ENCODE measurements at places on chromosomes 11 and 22. TPM values are rescaled to one million over a fixed set of nuclear protein-coding genes. Genes with fewer than 3 reads are reported as not detected.

- no peak for DNase-seq
These were observed 30.1 kb upstream of the CELSR1 start for GRCh38 chr22:46567471-46567870.

GRCh38 chr11:132632641-132633124 lies 899.6 kb downstream of the OPCML start:
- DNase-seq, result peak; percentile 90

DNA sequence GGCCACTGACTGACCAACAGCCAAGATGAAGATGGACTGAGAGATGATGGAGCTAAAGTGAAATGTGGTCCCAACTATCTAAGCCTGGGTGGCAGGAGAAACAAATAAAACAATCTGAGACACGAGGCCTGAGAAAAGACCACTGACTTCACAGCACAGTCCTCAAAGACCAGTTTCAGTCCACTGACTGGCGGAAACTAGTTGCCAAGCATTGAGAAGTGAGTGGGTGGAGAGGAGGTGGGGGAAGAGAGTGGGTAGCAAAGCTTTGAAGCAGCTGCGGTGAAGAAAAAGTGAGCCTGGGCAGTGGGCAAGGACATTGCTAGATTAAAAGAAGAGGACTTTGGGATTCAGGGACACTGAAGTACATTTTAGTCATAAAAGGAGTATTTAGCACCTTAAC lies 1.9 kb downstream of the MS4A1 start:
- no peak for DNase-seq

IGLL1 gene
- not detected for total RNA-seq

CEP126 gene
- 0.92 TPM for total RNA-seq

- no peak for DNase-seq
These were observed 22.8 kb upstream of the TEF start for GRCh38 chr22:41358927-41359326.

GRCh38 chr11:58805065-58805464 lies 39.4 kb downstream of the GLYATL2 start:
- no peak for DNase-seq

GRCh38 chr11:72724851-72725723 lies 27.1 kb downstream of the ARAP1 start:
- DNase-seq, result peak; percentile 76

DNA sequence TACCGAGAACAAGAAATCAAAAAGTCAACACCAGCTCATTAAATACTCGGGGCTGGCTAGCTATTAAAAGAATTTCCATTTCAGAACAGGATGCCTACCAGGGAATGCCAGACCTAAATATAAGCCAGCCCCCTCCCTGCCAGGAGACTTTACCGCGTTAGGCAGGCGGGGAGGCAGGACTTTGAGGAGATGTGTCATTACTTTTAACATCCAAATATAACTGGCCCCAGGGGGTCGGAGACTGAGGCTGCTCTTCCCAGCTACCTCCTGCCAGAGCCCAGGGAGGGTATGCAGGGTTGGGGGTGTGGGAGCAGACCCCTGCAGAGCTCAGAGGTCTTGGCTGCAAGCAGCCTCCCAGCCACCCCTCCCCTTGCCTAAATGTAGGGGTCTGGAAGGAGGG lies 183.5 kb downstream of the DSCAML1 start:
- DNase-seq, result no peak

DNA sequence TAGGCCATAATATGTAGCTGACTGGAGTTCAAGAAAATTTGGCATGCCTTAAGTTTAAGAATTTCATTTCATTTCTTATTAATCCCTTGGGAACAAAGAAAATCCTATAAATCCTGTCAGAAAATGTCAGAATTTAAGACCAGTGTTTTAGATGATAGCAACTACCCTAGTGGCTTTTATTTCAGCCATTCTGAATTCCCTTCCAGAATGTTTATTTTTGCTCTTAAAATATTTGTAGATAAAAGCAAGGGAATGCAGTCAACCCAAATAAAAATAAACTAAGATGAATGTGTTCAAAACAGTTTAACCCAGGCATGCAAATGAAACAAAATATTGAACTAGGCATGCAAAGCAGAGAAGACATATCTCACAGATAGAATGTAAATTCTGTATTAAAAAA lies 356.9 kb upstream of the LRRC4C start:
- no peak for DNase-seq

DNA sequence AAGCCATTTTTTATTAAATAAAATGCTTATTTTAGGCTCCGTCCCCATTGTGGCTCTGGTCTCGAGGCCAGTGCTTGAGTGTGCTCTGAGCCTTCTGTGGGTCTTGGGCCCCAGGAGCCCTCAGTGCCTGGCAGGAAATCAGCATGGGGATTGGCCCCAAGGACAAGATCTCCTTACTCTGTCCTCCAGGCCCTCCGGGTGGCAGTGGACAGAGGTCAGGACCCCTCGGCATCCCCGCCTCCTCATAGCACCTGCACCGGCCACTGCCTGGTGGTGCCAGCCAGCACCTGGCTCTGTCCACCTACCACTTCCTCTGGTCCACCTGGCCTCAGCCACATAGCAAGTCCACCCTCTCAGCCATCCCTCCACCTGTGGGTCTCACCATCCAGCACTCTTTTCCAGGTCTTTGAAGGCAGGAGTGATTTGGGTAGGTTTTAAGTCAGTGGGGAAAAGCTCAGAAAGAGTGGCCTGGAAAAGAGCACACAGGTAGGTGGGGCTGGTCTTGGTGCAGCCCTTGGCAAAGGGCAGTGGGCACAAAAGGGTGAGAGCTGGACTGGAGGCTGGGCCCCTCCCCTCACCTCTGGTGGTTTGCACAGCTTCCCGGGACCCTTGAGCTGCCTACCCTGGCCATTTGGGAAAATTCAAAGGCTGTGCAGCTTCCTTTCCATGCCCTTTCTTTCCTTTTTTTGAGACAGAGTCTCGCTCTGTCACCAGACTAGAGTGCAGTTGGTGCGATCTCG lies 3.5 kb downstream of the CLDN5 start:
- no peak for DNase-seq

DNA sequence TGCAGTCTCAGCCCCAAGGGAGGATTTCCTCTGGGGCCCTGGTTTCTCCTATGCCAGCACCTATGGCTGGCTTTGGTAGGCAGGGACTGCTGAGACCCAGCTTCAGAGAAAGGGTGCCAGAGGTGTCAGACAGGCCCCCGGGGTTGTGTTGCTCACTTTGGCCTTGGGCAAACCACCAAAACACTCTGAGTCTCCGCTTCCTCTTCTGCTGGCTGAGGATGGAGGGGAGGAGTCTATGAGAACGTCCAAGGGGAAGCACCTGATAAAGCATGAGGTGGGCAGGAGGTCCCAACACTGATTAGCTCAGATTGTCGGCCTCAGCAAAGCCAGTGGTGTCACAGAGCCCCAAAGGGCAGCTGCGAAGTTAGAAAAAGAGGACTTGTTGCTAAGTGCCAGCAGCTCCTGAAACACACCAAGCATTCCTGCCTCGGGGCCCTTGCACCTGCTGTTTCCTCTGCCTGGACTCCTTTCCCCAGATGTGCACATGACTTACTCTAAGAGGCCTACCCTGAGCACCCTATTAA lies 10.5 kb downstream of the SMTNL1 start:
- DNase-seq, result no peak

DNA sequence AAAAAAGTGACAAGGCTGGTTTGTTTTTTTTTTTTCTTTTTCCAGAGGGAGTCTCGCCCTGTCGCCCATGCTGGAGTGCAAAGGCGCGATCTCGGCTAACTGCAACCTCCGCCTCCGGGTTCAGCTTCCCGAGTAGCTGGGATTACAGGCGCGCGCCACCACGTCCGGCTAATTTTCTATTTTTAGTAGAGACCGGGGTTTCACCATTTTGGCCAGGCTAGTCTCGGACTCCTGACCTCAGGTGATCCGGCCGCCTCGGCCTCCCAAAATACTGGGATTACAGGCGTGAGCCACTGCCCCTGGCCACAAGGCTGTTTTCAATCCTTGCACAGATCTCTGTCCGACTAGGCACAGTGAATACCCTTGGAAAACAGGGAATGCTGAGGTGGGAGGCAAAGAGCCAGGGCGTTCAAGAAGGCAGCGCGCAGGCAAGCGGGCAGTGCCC lies 566 bp downstream of the ATP6V1E1 start:
- DNase-seq, result no peak

DNA sequence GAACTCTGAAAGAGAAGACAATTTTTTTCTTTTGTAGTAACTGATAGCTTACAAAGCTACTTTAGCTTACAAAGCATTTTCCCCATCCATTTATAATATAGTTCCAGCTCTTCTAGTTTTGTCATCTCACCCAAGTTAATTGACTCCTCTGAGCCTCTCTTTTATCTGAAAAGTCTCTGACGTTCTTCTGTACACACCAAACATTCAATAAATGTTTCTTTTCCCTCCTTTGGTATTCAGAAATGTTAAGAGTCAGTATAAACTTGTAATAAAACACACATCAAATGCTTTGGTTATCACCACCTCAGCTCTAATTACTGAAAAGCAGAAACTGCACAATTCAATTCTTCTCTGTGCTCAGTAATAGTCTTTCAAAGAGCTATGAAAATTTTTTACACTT lies 5.9 kb downstream of the CCDC90B start:
- DNase-seq, result no peak

DNA sequence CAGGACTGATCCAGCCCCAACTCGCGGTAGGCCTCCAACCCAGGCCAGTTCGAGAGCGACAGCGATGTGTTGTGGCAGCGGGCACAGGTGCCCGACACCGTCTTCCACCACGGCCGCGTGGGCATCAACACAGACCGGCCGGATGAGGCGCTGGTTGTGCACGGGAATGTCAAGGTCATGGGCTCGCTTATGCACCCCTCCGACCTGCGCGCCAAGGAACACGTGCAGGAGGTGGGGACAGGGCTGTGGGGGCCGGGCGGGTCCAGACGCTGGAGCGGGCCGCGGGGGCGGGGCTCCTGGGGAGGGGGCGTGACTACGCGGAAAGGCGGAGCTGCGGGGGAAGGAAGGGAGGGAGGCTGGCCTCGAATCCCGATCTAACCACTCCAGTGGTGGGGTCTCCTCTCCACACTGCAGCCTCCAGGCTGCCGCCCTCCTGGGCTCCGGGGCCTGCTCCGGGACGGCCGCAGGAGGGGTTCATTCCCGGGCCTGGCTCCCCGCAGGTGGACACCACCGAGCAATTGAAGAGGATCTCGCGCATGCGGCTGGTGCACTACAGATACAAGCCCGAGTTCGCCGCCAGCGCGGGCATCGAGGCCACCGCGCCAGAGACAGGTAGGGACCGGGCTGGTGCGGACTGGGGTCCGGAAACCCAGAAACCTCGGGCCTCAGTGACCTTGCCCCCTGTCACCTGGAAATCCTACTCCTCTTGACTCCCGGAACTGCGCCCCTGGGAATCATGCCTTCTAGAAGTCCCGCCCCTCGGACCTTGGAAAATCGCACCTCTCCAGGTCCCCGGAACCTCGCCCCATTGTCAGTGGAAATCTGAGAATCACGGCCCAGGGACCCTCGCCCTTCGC lies 14.9 kb downstream of the TMEM258 start:
- DNase-seq, result no peak

DNA sequence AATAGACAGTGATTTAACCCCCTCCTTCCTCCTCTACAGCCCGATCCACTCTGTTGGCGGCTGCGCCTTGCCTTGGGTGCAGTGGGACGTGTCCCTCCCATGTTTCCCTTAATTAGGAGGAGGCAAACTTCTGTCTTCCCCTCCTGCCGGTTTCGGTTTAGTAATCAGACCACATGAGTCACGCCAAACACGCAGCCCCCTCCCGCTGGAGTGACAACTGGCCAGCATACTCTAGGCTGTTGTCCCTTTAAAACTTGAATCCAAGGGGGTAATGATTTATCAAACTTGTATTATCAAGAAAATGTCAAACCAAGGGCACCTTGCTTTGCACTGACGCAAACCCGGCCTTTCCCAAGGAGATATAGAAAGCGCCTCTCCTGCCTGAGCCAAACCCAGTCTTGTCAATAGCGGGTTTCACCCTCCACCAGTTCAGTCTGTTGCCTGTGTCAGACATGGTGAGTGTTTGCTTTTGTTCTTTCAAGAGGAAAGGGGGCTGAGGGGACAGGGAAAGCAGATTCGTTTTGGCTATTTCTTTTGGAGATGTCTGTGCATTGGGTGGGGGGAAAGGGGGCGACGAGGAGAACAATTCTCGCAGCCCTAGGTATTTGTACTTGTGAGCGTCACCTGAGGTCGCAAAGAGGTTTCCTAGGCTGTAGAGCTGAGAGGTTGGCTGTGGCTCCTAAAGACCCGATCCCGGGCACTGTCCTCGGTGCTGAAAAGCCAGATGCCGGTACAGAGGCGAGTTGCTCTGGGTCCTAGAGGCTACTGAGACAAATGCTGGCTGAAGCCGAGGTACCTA lies at the start of gene SLC6A5:
Gene SLC6A5 (plus strand): TSS at position 388 of the 799 bp plus-strand sequence. CDS start 65 bp downstream, at position 453.
- peak; percentile 67 for DNase-seq

DNA sequence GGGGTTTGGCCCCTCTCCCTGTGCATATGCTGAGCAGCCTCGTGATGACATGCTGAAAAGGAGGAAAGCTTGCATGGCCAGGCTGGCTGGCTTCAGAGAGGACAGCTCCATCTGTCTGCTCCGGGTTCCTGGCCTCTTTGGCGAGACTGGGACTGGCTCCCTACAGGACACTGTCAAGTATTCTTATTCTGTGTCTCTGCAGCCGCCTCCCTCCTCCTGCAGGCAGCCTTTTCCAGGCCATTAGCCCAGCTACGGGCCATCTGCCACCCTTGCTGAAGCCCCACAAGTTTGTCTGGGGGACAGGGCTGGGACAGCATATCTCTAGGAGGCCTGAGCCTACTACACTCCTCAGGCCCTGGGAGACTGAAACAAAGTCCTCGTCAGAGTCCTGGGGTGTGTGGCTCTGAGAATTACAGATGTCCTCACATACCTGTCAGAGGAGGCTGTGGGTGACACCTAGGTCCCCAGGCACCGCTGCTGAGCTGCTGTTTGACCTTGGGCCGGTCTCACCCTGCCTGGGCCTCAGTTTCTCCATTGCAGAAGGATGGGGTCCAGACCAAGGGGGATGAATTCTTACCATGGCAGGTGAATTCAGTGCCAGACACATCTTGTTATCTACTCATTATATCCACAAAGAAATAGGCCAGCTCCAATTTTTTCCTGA lies 11.0 kb downstream of the MRGPRG start:
- DNase-seq, result no peak

CNTF gene
- total RNA-seq, result 1.8 TPM

- no peak for DNase-seq
These were observed 32.6 kb downstream of the RTN4R start for GRCh38 chr22:20235389-20235991.

DNA sequence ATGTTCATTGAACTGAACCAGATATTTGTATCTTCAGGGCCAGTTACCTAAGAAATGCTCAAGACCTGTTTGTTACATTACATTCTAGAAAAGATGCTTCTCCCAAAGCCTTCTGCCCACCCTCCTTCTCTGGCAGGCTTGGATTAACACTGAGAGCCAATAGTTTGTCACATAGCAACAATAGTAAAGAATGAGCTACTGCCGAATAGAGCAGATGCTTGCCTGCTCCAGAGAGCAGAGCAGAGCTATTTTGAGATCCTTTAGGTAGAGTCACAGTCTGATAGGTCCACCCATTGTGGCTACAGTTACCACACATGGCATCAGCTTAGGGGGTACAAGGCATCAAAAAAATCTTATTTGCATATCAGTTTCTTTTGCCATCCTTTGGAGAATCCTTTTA lies 13.5 kb upstream of the EP300 start:
- DNase-seq, result no peak

- no peak for DNase-seq
These were observed 92.7 kb downstream of the RPL27A start for GRCh38 chr11:8775332-8775731.

ACTN3 gene
- total RNA-seq, result not detected

GRCh38 chr22:37559901-37560607 lies at the start of gene CDC42EP1:
Gene CDC42EP1, plus strand, starts transcription at chr22:37560480. Its CDS starts 5,870 bp downstream, at chr22:37566350.
- peak; percentile 57 for DNase-seq

All from Daoy (cell line).